ENCODE measurements at places on chromosomes 5 and 9. TPM values are rescaled to one million over a fixed set of nuclear protein-coding genes. Genes with fewer than 3 reads are reported as not detected.

TAS2R1 gene
- not detected for total RNA-seq

GABRA1 gene
- total RNA-seq, result not detected

HMMR gene
- total RNA-seq, result not detected

POU4F3 gene
- not detected for total RNA-seq

SLC6A3 gene
- not detected for total RNA-seq

CCDC107 gene
- 15.8 TPM for total RNA-seq

SPATA31E1 gene
- total RNA-seq, result not detected

BARX1 gene
- 0.26 TPM for total RNA-seq

ARHGEF39 gene
- 0.26 TPM for total RNA-seq

DNA sequence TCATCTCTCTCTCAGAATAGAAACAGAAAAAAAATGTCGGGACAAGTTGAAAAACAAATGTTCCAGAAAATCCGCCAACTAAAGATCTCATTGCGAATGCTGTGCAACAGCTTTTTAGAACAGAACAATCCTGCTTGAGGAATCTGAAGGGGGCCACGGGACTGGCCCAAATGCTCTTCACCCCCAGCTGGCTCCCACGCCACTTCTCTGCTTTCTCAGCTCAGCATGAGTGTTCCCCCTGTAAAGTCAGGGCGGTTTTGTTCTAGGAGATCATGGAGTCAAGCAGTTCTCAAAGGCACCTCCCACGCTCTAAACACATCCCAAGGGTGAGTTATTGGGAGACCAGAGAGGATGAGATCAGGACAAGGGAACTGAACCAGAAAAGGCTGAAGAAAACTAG lies 31.5 kb downstream of the DIRAS2 start:
- H3K36me3 ChIP-seq, result no peaks in the 10 kb centered on the region
- no peaks in the 10 kb centered on the region for H3K27me3 ChIP-seq
- peaks cover 15% of the 10 kb centered on the region for H3K4me1 ChIP-seq
- H3K4me3 ChIP-seq, result no peak overlapping the region

DNA sequence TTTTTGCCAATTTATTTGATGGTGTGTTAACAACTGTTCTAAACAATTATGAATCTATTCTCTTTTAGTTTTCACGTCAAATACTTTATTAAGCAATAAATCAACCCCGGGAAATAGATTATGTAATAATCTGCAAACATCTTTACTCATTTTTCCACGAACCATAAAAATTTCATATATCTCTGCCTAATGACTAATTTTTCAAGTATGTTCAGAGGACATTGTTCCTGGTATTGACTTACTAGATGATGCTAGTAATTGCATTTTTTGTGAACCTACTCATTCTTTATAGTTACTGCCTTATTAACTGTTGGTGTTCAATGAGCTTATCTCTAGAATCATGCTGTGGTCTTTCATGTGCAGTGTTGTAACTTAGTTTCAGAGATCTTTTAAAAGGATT lies 41.0 kb upstream of the FBN2 start:
- H3K27ac ChIP-seq, result no peak overlapping the region
- H3K4me1 ChIP-seq, result no peaks in the 10 kb centered on the region
- H3K36me3 ChIP-seq, result no peaks in the 10 kb centered on the region
- H3K27me3 ChIP-seq, result no peaks in the 10 kb centered on the region
- no peak overlapping the region for H3K4me3 ChIP-seq

DNA sequence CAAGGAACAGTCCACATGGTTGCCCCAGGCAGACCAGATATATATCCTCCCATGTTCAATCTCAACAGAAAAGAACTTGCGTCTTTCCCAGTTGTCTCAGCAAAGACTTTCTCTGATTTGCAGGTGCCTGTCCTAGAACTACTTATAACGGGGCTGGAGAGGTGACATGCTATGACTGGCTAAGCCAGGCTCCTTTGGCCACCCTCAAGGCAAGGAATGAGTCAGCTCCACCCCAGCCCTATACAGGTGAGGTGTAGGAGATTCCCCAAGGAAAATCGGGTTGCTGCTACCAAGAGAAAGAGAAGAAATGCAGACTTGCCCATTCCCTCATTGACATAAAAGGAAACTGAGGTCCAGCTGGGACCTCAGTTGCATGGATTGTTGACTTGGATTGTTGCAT lies 127.4 kb downstream of the GALNT10 start:
- H3K36me3 ChIP-seq, result no peaks in the 10 kb centered on the region
- no peaks in the 10 kb centered on the region for H3K27me3 ChIP-seq
- peaks cover 26% of the 10 kb centered on the region for H3K4me1 ChIP-seq
- H3K4me3 ChIP-seq, result no peak overlapping the region
- H3K27ac ChIP-seq, result no peak overlapping the region
- no peak for DNase-seq

- no peak overlapping the region for H3K27ac ChIP-seq
- H3K4me3 ChIP-seq, result no peak overlapping the region
- H3K27me3 ChIP-seq, result no peaks in the 10 kb centered on the region
- no peaks in the 10 kb centered on the region for H3K4me1 ChIP-seq
- no peaks in the 10 kb centered on the region for H3K36me3 ChIP-seq
- no peak for DNase-seq
These were observed 211.3 kb upstream of the IRX4 start for GRCh38 chr5:2093859-2094615.

GRCh38 chr9:3863686-3864085 lies 337.9 kb upstream of the RFX3 start:
- no peak overlapping the region for H3K4me3 ChIP-seq
- no peaks in the 10 kb centered on the region for H3K36me3 ChIP-seq
- H3K27me3 ChIP-seq, result no peaks in the 10 kb centered on the region
- H3K27ac ChIP-seq, result no peak overlapping the region

DNA sequence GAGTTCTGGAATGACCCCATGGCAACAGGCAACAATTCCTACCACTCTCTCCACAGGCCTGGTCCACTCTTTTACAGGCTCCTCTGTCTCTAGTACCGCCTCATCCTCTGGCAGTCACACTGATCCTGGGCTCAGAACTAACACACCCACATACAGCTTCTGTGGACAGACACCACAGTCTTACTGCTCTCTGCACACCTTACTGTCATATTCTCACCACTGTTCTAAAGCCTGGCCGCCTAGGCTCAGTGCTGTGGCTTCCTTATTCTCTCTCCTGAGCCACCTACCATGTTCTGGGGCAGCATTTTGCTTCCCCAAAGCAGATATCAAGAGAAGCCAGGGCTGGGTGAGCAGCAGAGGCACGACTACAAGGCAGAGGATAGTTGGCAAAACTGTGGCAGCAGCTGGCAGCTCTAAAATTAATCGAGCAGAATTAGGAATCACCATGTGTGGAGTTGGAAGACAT lies 14.8 kb downstream of the REEP5 start:
- no peak overlapping the region for H3K4me3 ChIP-seq
- H3K27ac ChIP-seq, result no peak overlapping the region
- H3K4me1 ChIP-seq, result peaks cover 19% of the 10 kb centered on the region
- no peak for DNase-seq
- H3K27me3 ChIP-seq, result no peaks in the 10 kb centered on the region
- H3K36me3 ChIP-seq, result no peaks in the 10 kb centered on the region

DNA sequence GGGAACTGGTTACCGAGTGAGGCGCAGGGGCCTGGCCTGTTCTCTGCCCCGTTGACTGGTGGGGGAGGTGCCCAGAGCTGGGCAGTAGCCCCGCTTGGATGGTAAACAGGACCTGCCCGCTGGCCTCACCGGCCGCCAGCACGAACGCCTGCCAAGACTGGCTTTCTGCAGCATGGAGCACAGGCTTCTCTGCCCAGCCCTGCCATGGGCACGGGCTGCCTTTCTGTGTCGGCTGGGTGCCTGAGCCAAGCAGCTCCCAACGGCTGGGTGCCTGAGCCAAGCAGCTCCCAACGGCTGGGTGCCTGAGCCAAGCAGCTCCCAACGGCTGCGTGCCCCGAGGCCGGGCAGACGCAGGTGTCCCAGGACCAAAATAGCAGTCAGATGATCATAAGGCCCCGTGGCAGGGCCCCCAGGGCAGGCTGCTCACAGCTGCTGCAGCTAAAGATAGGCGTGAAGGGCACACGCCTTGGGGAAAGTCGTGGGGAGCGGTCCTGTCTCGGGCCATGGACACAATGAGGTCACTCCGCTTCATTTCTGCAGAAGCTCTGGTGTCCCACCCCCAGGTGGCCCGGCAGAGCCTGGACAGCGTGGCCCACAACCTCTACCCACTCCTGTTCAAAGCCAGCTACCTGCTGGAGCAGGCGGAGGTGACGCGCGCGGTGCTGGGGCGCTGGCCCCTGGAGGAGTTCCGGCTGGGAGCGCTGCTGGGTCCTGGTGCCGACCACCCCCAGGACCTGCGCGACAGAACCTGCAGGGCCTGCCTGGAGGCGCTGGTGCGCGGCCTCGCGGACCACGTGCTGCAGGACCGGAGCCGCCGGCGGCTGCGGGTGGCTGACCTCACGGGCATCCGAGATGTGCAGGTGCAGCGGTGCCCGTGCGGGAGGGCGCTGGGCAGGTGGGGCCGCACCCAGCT lies at the start of gene LRRC14B:
TSS of gene LRRC14B (plus strand) at position 460 of the 913 bp plus-strand sequence. CDS start at position 504, 44 bp downstream.
- H3K27me3 ChIP-seq, result no peaks in the 10 kb centered on the region
- H3K27ac ChIP-seq, result no peak within 1 kb of the TSS

- DNase-seq, result no peak
- no peak overlapping the region for H3K27ac ChIP-seq
- no peaks in the 10 kb centered on the region for H3K4me1 ChIP-seq
- no peaks in the 10 kb centered on the region for H3K27me3 ChIP-seq
- H3K4me3 ChIP-seq, result no peak overlapping the region
- no peaks in the 10 kb centered on the region for H3K36me3 ChIP-seq
These were observed 23.6 kb upstream of the EGFLAM start for GRCh38 chr5:38234737-38235136.

DNA sequence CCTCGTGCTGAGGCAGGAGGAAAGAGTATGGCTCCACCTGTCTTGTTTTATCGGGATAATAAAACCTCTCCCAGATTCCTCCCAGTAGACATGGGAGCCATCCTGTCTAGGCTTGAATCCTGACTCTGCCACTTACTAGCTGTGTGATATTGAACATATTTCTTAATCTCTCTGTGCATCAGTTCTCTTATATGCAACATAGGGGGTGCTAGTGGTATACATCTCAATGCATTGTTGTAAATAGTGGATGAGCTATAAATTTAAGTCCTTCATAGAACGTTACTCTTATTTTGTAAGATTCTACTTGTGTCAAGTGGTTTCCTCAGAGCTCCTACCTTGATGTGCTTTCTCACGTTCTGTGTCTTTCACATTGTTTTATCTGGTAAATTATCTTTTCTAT lies 417.7 kb upstream of the POU5F2 start:
- H3K36me3 ChIP-seq, result no peaks in the 10 kb centered on the region
- no peak overlapping the region for H3K27ac ChIP-seq
- no peaks in the 10 kb centered on the region for H3K27me3 ChIP-seq
- no peak overlapping the region for H3K4me3 ChIP-seq
- no peaks in the 10 kb centered on the region for H3K4me1 ChIP-seq

DNA sequence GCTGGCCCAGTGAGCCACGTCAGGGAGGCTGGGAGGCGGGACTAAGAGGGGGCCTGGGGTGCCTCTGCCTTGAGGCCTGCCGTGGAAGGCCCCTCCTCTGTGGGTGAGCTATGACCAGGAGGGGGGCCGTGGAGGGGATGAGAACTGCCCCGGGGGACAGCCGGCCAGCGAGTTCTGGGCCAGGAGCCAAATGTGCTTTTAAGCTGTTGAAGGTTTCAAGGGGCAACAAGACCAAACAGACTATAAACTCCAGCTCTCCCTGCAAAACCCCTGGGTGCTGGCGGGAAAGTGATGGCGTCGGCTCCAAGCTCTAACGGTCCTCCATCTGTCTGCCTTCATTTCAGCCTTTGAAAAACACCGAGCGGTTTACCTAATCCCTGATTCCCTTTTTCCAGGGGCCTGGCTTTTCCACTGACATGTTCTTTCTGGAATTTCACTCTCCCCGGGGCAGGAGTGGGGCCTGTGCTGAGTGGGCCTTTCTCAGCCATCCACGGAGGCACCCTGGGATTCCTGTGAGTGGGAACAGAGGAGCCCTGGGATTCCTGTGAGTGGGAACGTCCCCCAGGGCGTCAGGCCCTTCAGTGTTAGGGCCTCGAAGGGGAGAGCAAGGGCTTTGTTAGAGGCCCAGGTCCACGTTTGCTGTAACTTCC lies 65.6 kb downstream of the COL5A1 start:
- peak; percentile 62 for DNase-seq
- no peaks in the 10 kb centered on the region for H3K4me1 ChIP-seq
- H3K36me3 ChIP-seq, result no peaks in the 10 kb centered on the region
- peak overlapping the region; percentile 18 for H3K27ac ChIP-seq
- H3K27me3 ChIP-seq, result no peaks in the 10 kb centered on the region
- no peak overlapping the region for H3K4me3 ChIP-seq

DNA sequence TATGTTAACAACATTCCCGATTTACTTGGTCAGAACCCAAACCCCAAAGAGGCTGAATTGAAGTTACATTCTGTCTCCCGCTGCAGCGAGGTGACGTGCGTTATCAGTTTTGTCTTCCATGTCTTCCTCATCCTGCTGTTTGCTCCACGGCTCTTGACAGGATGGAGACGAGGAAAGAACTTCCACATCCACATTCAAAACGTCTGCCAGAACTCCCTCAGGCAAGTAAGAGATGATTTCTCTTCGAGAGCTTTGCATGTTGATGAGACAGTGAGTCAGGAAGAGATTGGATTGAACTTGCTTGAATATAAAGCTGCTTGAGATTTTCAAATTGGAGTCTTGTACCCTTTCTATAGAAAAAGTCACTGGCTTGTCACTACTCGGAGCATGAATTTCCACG lies 242.6 kb downstream of the AUH start:
- no peak for DNase-seq
- H3K4me3 ChIP-seq, result no peak overlapping the region
- H3K36me3 ChIP-seq, result no peaks in the 10 kb centered on the region
- peaks cover 21% of the 10 kb centered on the region for H3K4me1 ChIP-seq

DNA sequence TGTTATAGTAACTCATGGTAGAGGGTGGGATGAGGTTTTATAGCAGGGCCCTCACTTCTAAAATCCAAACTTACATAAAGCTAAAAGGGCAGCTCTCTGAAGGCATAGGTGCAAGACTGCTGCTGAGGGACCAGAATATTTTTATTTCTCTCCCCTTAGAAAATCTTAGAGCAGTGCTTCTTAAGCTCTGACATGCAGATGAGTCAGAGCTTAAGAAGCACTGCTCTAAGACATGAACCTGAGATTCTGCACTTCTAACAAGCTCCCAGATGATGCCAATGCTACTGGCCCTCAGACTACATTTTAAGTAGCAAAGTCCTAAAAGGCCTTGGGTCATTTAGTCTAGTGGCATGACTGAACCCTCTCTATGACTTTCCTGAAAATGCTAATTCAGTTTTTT lies 97.6 kb upstream of the SPRY4 start:
- no peak overlapping the region for H3K27ac ChIP-seq
- no peak for DNase-seq
- no peaks in the 10 kb centered on the region for H3K36me3 ChIP-seq
- H3K27me3 ChIP-seq, result no peaks in the 10 kb centered on the region
- no peak overlapping the region for H3K4me3 ChIP-seq

GRCh38 chr5:102834438-102834964 lies 79.4 kb downstream of the PAM start:
- H3K4me1 ChIP-seq, result no peaks in the 10 kb centered on the region
- H3K27me3 ChIP-seq, result no peaks in the 10 kb centered on the region
- DNase-seq, result no peak

DNA sequence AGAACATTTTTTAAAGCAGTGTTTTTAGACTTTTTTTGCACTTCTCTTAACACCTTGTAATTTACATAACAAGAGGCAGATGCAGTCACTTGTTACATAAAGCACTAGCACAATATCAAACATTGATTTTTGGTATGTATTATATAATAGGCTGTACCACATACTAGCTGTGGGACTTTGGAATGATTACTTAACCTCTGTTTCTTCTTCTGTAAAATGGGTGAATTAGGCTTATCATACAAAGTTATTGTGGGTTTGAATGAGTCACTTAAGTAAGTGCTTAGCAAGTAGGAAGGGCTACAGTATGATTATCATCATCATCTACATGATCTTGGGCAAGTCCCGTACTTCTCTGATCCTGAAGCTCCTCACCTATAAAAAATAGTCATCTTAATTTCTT lies 2.1 kb downstream of the FAM81B start:
- no peak overlapping the region for H3K4me3 ChIP-seq
- no peak for DNase-seq
- no peak overlapping the region for H3K27ac ChIP-seq
- H3K36me3 ChIP-seq, result no peaks in the 10 kb centered on the region
- no peaks in the 10 kb centered on the region for H3K27me3 ChIP-seq

Data from body of pancreas (tissue), 4 donors.